Kidney tubule cell (primary cell): ENCODE measurements at places on chromosomes 4 and X.

- no peak for DNase-seq
Measured at GRCh38 chr4:31083456-31083855, 363.3 kb downstream of the PCDH7 start.

DNA sequence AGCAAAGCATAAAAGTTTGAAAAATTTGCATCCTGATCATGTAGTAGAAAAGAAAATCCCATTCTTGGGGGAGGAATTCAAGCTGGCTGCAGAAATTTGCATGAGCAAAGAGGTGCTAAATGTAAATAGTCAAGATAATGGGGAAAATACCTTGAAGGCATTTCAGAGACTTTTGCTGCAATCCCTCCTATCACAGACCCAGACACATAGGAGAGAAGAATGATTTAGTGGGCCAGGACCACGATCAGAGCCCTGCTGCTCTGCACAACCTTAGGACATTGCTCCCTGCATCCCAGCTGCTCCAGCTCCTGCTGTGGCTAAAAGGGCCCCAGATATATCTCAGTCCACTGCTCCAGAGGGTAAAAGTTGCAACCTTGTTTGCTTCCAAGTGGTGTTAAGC lies 1439.7 kb upstream of the AGA start:
- no peak for DNase-seq

GRCh38 chrX:154307202-154307601 lies 11.6 kb downstream of the TKTL1 start:
- DNase-seq: no peak

GRCh38 chr4:11338956-11339782 lies 89.5 kb downstream of the HS3ST1 start:
- no peak for DNase-seq

- no peak for DNase-seq
Measured at GRCh38 chrX:519741-520140, 110.8 kb upstream of the SHOX start.

DNA sequence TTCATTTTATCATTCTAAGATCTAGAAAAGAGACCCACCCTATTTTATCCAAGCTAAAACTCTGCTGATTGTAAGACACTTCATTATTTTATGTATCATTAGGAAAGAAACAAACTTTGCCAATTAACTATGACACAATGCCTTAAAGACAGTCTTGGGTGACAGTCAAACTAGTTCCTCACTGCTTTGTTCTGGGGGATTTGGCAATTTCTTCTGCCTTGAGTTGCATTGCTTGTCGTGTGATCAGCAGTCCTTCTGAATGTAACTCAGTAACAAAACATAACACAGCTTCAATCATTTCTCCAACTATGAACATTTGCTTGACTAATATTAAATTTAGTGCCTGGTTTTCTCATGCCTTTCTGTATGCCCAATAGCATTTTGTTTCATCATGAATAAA lies 577.9 kb upstream of the DIPK2B start:
- no peak for DNase-seq

DNA sequence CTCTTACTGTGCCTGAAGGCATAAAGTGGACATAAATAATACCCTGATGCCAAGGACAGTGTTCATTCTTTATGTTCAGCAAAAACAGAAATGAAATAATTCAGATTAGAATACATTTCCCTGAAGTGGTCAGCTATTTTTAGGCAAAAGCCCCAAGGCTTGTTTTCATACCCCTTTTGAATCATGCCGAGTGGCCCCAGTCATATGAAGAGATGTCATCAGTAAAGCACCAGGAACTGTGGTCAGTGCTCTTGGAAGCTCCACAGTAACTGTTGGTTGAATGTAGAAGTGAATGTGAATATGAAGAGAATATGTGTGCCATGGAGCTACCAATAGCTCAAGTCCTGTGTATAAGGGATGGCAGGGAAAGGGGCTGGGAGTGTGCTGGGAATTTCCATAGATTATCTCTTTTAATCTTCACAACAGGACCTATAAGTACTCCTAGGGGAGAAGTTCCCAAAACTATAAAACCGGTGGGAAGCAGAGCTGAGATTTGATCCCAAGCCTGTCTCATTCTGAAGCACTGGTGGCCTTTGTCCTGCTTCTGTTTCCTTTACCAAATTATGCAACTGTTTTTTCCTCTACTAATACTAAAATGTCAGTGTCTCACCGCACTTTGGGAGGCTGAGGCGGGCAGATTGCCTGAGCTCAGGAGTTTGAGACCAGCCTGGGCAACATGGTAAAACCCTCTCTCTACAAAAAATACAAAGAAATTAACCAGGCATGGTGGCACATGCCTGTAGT lies 52.6 kb downstream of the FNIP2 start:
- peak; percentile 75 for DNase-seq

GRCh38 chrX:54530357-54530900 lies 410 bp downstream of the GNL3L start:
- no peak for DNase-seq

GRCh38 chrX:104370089-104370488 lies 115.4 kb upstream of the ESX1 start:
- DNase-seq: peak; percentile 28

DNA sequence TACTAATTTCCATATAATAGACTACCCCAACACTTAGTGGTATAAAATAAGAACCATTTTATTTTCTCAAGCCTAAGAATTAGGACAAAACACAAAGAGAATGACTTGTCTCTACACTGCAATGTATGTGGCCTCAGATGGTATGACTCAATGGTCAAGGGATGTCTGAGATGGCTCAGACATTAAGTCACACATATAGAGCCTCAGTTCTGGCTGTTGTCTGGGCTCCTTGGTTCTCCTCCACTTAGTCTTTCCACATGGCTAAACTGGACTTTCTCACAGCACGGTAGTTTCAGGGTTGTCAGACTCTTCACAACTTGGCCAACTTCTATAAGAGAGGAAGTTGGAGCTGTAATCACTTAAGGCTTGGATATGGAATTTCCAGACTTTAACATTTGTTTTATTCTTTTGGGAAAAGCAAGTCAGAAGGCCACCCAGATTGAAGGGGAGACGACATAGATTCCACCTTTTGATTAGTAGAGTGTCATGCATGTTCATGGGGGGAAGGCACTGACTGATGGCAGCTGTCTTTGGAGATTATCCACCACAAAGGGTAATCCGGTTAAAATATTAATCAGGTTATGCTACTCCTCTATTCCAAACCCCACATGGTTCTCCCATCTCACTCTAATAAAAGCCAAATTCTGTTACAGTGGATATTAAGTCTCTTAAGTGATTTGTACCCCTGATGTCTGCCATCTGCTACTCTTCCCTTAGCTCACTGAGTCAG lies 9.4 kb downstream of the IL15 start:
- peak; percentile 98 for DNase-seq

GRCh38 chrX:137198040-137198439 lies 164.2 kb upstream of the GPR101 start:
- DNase-seq: no peak
